ENCODE measurements at places on chromosomes 5 and 9.

DNA sequence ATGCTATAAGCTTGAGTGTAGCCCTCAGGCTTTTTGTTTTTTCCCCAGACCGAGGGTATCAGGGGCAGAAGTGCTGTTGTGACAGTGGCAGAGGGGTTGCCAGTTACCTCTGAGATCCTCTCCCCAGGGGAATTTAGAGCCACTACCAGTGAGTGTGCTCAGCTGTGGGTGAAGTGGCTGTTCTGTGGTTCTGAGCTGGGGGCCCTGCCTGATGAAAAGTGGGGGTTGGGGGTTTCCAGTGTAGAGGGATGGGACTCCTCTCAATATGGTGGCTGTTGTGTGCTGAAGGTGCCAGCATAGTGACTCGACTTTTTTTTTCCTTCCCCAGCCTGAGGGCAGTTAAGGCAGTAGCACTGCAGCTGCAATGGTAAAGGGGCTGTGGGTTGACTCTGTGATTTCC is 506.7 kb downstream of the TMEM232 start:
- no peak overlapping the region for H3K4me3 ChIP-seq
- no peak overlapping the region for H3K27ac ChIP-seq
- no peaks in the 10 kb centered on the region for H3K4me1 ChIP-seq
- peaks cover 9% of the 10 kb centered on the region for H3K36me3 ChIP-seq
- no peak for DNase-seq

GRCh38 chr5:168356592-168356991 is 65.1 kb downstream of the WWC1 start:
- no peak overlapping the region for H3K4me3 ChIP-seq
- no peaks in the 10 kb centered on the region for H3K36me3 ChIP-seq
- H3K4me1 ChIP-seq: peaks cover 2% of the 10 kb centered on the region
- no peak for DNase-seq
- H3K27ac ChIP-seq: no peak overlapping the region

DNA sequence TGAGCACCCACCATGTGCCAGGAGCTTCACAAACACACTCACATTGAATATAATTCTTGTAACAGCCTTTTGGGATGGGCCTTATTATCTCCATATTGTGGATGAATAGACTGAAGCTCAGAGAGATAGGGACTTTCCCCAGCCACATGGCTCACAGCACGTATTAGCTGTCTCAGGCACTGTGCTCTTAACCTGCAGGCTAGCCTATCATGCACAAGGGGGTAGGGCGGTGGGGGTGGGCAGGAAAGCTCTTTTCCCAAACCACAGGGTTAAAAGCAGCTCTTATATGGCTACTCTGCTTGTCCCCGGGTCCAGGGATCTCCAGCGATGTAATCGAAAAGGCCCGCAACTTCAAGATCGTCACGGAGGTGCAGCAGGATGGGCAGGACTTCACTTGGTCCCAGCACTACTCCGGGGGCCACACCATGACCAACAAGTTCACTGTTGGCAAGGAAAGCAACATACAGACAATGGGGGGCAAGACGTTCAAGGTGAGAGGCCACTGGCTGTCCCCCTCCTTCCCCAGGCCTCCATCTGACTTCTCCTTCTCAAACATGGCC is 2.6 kb downstream of the FABP6 start:
- DNase-seq: no peak
- H3K27ac ChIP-seq: no peak overlapping the region
- H3K27me3 ChIP-seq: no peaks in the 10 kb centered on the region

GRCh38 chr5:95822043-95822541 is 434 bp downstream of the GLRX start:
- peak overlapping the region; percentile 63 for H3K27ac ChIP-seq
- H3K4me1 ChIP-seq: peaks cover 25% of the 10 kb centered on the region
- peak; percentile 32 for DNase-seq

GRCh38 chr9:135699440-135699839 is at the start of gene SOHLH1:
Gene SOHLH1, minus strand, starts transcription at chr9:135699481. Its CDS starts 14 bp downstream, at chr9:135699467.
- no peak within 1 kb of the TSS for H3K4me3 ChIP-seq
- H3K36me3 ChIP-seq: no peaks in the 10 kb centered on the region
- no peaks in the 10 kb centered on the region for H3K27me3 ChIP-seq
- DNase-seq: no peak

DNA sequence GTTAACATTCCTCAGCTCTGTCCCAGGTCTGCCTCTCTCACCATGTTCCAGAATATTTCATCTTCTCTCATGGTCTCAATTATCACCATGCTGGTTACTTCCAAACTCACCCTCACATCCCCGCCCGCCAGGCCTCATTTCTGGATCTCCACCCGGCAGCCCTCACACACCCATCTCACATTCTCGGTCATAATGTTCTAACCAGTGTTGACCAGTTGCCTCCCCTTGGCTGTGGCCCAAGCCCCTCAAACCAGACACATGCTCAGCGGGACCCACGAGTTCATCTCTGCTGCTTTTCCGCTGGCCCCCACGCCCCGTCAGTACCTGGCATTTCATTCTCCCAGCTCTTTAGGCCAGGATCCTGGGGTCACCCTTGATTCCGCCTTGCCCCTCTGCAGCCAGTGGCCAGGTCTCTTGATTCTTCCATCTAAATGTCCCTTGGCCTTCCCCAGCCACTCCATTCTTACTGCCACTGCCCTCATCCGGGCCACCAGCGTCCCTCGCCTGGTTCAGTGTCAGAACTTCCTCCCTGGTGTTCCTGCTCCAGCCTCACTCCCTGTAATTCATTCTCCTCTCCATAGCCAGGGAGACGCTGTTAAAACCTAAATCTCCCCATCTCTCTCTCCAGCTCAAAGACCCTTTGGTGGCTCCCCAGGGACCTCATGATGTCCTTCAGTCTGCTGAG is 141.7 kb downstream of the MVB12B start:
- peak overlapping the region; percentile 8 for H3K4me3 ChIP-seq
- no peak overlapping the region for H3K27ac ChIP-seq
- peaks cover 17% of the 10 kb centered on the region for H3K36me3 ChIP-seq
- no peak for DNase-seq
- no peaks in the 10 kb centered on the region for H3K27me3 ChIP-seq
- no peaks in the 10 kb centered on the region for H3K4me1 ChIP-seq

DNA sequence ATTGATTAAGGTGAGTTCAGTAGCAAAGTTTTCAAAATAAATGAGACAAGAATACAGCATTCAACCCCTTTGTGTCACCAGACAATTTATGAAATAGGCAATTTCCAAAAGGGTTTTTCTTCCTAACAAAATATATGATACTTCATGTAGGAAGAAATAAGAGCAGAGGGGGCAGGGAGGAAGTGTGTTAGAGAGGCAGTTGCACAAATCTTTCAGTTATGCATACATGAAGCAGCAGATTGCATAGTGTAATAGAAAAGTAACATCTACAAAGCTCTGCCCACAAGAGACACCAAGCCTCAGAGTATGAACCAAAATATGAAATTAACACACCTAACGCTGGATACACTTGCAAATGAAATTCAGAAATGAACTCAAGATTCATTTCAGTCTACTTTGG is 157.0 kb downstream of the DENND1A start:
- H3K36me3 ChIP-seq: no peaks in the 10 kb centered on the region
- no peak for DNase-seq

- no peak overlapping the region for H3K27ac ChIP-seq
- peaks cover 14% of the 10 kb centered on the region for H3K4me1 ChIP-seq
- no peaks in the 10 kb centered on the region for H3K27me3 ChIP-seq
- H3K4me3 ChIP-seq: no peak overlapping the region
Measured at GRCh38 chr9:97292200-97292599, 15.3 kb upstream of the CCDC180 start.

DNA sequence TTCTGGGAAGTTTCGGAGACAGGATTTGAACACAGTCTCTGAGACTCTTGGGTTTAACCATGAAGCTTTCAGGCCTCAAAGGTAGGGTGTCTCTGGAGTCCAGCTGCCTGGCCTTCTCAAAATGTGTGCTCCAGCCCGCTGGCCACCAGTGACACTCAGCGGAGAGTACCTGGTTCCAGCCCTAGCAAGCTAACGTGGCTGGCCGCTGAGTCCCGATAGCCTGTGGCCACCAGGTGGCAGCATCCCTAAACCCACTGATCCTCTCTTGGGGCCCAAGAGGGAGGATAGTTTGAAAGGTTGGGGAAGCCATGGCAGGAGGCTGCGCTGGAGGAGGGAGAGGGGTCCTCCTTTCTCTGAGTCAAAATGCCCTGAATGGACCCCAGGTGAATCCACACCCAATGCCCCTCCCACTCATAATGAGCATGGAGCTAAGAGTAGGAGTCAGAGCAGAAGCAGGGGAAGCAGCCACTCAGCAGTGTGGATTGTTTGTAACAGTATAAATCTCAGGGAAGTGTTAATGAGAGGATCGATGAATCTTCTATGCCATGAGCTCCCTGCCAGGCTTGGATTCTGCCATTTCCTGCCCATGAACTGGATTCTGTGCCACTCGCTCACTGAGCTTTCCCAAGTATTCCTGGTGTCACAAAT is 5.4 kb upstream of the TIFAB start:
- H3K27ac ChIP-seq: no peak overlapping the region
- no peak overlapping the region for H3K4me3 ChIP-seq
- peaks cover 19% of the 10 kb centered on the region for H3K27me3 ChIP-seq
- H3K4me1 ChIP-seq: no peaks in the 10 kb centered on the region
- H3K36me3 ChIP-seq: no peaks in the 10 kb centered on the region

- no peaks in the 10 kb centered on the region for H3K27me3 ChIP-seq
- DNase-seq: no peak
- H3K4me1 ChIP-seq: no peaks in the 10 kb centered on the region
- H3K27ac ChIP-seq: no peak overlapping the region
Measured at GRCh38 chr9:69261636-69262035, 63.4 kb upstream of the ENTREP1 start.

DNA sequence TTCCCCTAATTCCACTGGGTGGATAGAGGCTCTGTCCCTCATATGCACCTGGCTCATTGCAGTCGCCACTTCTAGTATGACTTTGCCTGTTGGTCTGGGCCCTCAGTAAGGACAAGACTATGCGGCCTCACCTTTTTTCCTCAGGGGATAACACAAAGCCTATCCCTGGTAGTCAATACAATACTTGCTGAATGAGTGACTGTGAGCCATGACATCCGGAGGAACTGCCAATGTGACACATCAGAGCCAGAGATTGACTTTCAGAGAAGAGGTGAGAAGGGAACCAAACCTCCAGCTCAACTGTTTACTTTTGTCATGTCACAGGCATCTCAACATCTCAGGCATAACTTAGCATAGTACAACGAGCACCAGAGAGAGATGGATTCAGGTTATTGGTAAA is 371.3 kb downstream of the DMRT2 start:
- no peaks in the 10 kb centered on the region for H3K4me1 ChIP-seq
- H3K27me3 ChIP-seq: no peaks in the 10 kb centered on the region
- H3K27ac ChIP-seq: no peak overlapping the region
- H3K4me3 ChIP-seq: no peak overlapping the region

DNA sequence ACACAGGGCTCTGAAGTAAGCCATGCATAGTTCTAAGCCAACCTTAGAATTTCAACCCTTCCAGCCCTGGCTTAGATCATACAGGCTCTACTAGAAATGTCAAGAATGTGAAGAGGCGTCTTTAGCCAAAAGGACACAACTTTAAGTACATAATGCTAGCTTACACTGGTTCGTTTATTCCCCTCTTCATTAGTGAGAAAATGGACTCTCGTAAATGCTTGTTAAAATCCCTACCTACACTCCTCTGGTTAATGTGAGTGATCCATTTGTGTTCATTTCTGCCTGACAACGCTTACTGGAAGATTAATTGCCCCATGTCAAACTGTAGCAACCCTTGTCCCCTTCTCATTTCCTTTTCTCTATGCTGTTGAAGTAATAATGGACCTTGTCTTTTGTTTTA is 149.3 kb upstream of the POU5F2 start:
- DNase-seq: peak; percentile 56
- peaks cover 9% of the 10 kb centered on the region for H3K4me1 ChIP-seq
- no peak overlapping the region for H3K4me3 ChIP-seq

DNA sequence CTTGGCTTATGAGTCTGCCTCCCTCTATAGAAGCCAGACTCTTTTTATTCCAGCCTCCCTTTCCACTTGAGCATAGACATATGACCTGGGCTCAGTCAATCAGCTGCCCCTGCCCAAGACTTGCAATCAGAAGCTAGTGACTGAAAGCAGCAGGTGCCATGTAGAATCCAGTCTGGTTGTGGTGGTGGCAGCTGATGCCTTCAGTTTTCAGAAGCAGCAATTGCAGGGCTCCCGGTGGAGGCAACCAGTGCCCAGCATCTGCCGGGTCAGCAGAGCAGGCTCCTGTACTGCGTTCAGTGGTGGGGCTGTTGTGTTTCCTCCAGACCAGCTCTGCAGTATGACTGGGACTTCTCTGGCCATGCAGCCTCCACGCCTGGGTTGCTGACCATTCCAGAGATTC is 53.9 kb upstream of the PALM2AKAP2 start:
- H3K36me3 ChIP-seq: no peaks in the 10 kb centered on the region
- H3K4me1 ChIP-seq: peaks cover under 1% of the 10 kb centered on the region
- no peak overlapping the region for H3K27ac ChIP-seq
- no peak overlapping the region for H3K4me3 ChIP-seq
- H3K27me3 ChIP-seq: no peaks in the 10 kb centered on the region

DNA sequence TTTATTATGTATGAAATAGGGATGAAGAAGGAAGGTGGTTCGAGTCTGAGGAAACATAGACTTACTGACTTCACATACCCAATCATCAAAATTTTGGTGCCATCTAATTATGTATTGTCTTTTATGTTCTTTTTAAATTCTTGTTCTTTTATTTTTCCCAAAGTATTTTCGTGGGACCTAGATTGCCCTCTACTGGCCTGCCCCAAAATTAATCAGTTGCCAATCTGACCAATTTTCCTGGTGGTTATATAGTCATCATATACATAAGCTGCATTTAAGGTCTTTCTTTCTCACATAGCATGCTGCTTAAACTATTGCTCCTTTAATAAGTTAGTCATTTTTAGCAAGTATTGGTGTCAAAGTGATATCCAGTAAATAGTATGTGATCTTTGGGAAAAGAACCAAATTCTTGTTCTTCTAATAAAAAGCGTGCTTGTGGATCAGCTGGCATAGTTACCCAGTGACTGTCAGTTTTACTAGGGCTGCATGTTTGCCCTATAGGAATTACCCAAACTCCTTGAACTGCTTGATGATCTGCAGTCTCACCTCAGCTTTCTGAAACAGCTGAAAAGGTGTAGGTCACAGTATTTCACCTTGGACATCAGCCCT is 223.5 kb downstream of the SH3GL2 start:
- H3K4me1 ChIP-seq: no peaks in the 10 kb centered on the region
- no peak overlapping the region for H3K27ac ChIP-seq
- no peaks in the 10 kb centered on the region for H3K36me3 ChIP-seq
- H3K4me3 ChIP-seq: no peak overlapping the region
- no peak for DNase-seq

- H3K27ac ChIP-seq: no peak overlapping the region
- no peaks in the 10 kb centered on the region for H3K27me3 ChIP-seq
- H3K4me3 ChIP-seq: no peak overlapping the region
Measured at GRCh38 chr5:115465431-115465830, 79.1 kb downstream of the FEM1C start.

- H3K27me3 ChIP-seq: no peaks in the 10 kb centered on the region
- no peak overlapping the region for H3K27ac ChIP-seq
- no peak overlapping the region for H3K4me3 ChIP-seq
- H3K4me1 ChIP-seq: no peaks in the 10 kb centered on the region
- H3K36me3 ChIP-seq: no peaks in the 10 kb centered on the region
- no peak for DNase-seq
Measured at GRCh38 chr5:52007230-52007858, 624.1 kb downstream of the ISL1 start.

- H3K36me3 ChIP-seq: no peaks in the 10 kb centered on the region
- DNase-seq: no peak
- no peak overlapping the region for H3K4me3 ChIP-seq
- peaks cover 89% of the 10 kb centered on the region for H3K27me3 ChIP-seq
- H3K27ac ChIP-seq: no peak overlapping the region
- H3K4me1 ChIP-seq: peaks cover 24% of the 10 kb centered on the region
Measured at GRCh38 chr5:77845324-77845646, 69.1 kb upstream of the TBCA start.
